ENCODE measurements at places on chromosomes 1 and 21. TPM values are rescaled to one million over a fixed set of nuclear protein-coding genes. Genes with fewer than 3 reads are reported as not detected.

The TTLL7 gene
- 2.0 TPM for total RNA-seq

The ROR1 gene
- total RNA-seq = 4.6 TPM

The CSDE1 gene
- total RNA-seq = 580 TPM

The PRKCZ gene
- total RNA-seq = 20.3 TPM

The DIPK1A gene
- 3.8 TPM for total RNA-seq

The CA6 gene
- not detected for total RNA-seq

The GPR3 gene
- 0.65 TPM for total RNA-seq

The RUNX1 gene
- 86.2 TPM for total RNA-seq

The MSH4 gene
- 0.17 TPM for total RNA-seq

The HOOK1 gene
- total RNA-seq = 23.3 TPM

The LPGAT1 gene
- 76.2 TPM for total RNA-seq

The CRYAA gene
- not detected for total RNA-seq

The AMIGO1 gene
- 0.29 TPM for total RNA-seq

The BLACAT1 gene
- total RNA-seq = 0.72 TPM

The PDZK1IP1 gene
- 17.9 TPM for total RNA-seq

The RGS13 gene
- total RNA-seq = not detected

The TCHH gene
- 0.22 TPM for total RNA-seq

The RBP7 gene
- total RNA-seq = not detected

The SIM2 gene
- total RNA-seq = 14.4 TPM

The LEFTY1 gene
- total RNA-seq = not detected

The RAB3B gene
- 0.05 TPM for total RNA-seq

The VHLL gene
- total RNA-seq = 0.49 TPM

The LCE1E gene
- total RNA-seq = 1.3 TPM

The BNIPL gene
- 1.2 TPM for total RNA-seq

The CD247 gene
- total RNA-seq = not detected

The FDPS gene
- total RNA-seq = 176 TPM

The PIGR gene
- not detected for total RNA-seq

The GSTM2 gene
- 0.70 TPM for total RNA-seq

The MPZ gene
- total RNA-seq = 0.29 TPM

The MAP3K6 gene
- 13.5 TPM for total RNA-seq

The FCER1G gene
- total RNA-seq = 2.1 TPM

The MEAF6 gene
- 72.0 TPM for total RNA-seq

The LAMC2 gene
- 751 TPM for total RNA-seq

The PHACTR4 gene
- 56.4 TPM for total RNA-seq

The SLAMF9 gene
- not detected for total RNA-seq

The LINGO4 gene
- total RNA-seq = 0.10 TPM

The HES4 gene
- total RNA-seq = 42.6 TPM

Measured in MCF 10A (cell line).